ENCODE measurements at places on chromosomes 7 and 10. TPM values are rescaled to one million over a fixed set of nuclear protein-coding genes. Genes with fewer than 3 reads are reported as not detected.

MYOF gene
- 243 TPM for total RNA-seq

- DNase-seq: no peak
Measured at GRCh38 chr7:45888185-45888992, at the start of gene IGFBP1. Gene IGFBP1, plus strand, starts transcription at chr7:45888488. Its CDS starts 165 bp downstream, at chr7:45888653.

DNA sequence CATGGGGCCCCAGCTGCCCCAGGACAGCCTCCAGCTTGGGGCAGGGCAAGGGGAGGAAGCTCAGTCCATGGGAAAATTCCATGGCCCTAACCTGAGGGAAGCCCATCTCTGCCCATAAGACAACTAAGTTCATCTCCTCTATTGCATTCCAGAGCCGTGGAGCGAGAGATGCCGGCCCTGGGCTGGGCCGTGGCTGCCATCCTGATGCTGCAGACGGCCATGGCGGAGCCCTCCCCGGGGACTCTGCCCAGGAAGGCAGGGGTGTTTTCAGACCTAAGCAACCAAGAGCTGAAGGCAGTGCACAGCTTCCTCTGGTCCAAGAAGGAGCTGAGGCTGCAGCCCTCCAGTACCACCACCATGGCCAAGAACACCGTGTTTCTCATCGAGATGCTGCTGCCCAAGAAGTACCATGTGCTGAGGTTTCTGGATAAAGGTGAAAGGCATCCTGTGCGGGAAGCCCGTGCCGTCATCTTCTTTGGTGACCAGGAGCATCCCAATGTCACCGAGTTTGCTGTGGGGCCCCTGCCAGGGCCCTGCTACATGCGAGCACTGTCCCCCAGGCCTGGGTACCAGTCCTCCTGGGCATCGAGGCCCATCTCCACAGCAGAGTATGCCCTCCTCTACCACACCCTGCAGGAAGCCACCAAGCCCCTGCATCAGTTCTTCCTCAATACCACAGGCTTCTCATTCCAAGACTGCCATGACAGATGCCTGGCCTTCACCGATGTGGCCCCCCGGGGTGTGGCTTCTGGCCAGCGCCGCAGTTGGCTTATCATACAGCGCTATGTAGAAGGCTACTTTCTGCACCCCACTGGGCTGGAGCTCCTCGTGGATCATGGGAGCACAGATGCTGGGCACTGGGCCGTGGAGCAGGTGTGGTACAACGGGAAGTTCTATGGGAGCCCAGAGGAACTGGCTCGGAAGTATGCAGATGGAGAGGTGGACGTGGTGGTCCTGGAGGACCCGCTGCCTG is 4.3 kb downstream of the AOC1 start:
- DNase-seq: no peak

DNA sequence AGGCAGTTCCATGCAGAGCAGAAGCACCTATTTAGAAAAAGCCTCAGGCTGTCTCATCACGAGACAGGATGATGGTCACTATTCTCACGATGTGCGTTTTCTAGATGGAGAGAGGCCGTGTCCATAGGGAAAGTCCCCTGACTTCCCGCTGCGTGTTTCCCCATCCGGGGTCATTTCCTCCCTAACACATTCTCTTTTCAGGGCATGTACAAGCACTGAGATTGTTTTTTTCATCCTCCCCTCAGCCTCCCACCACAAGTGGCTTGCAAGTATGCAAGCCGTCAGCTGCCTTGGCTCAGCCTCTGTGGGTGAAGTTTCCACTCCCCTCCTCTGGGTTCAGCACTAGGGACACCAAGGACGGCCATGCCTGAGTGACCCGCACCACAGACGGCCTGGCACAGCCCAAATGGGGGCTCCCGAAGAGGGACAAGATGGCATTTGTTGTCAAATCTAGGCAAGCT is 2.7 kb upstream of the CALML5 start:
- DNase-seq: no peak

- DNase-seq: no peak
Measured at GRCh38 chr10:126059076-126059826, 162.9 kb downstream of the FANK1 start.

PPP1R3A gene
- total RNA-seq: not detected

- DNase-seq: no peak
Measured at GRCh38 chr7:116499168-116500077, at the start of gene CAV2. Gene CAV2, plus strand, starts transcription at chr7:116499738. Its CDS starts 44 bp downstream, at chr7:116499782.

- no peak for DNase-seq
Measured at GRCh38 chr10:15163253-15163828, 5.2 kb downstream of the NMT2 start.

DNA sequence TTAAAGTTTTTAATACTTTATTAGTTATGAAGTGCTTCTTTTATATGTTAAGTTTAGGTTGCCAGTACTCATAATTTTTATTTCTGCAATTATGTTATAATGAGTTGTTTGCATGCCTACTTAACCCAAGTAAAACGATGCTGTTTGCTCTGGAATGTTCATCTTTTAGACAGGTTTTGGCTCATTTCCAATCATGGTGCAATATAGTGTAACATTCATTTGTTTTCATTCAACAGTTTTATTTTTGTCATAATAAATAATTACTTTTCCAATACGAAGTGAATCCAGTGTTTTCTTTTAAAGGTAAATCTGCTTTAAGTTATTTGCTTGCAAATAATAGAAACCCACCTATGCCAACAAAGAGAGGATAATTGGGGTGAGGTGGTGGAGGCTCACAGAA is 22.1 kb downstream of the ARL5B start:
- DNase-seq: no peak

- no peak for DNase-seq
Measured at GRCh38 chr10:132839061-132839460, 53.1 kb upstream of the NKX6-2 start.

- no peak for DNase-seq
Measured at GRCh38 chr10:70437721-70438120, 3.8 kb downstream of the NODAL start.

- DNase-seq: no peak
Measured at GRCh38 chr10:78291722-78292121, 258.1 kb downstream of the RPS24 start.

DNA sequence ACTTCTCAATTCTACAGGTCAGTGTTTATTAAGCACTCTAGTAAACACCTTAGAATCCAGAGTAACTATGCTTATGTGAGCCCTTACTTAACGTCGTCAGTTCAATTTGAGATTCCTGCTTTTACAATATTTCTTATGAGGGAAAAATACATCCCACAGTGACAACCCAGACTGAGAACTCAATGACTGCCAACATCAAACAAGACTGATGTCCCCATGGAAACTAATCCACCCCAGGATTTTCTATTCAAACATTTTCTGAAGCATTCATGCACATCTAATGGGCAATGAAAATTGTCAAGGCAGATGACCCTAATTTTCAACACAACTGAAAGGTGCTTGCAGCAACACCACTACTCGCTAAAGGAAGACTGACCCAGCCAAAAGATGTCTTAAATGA is 67.0 kb downstream of the ATE1 start:
- DNase-seq: no peak

CNTNAP2 gene
- not detected for total RNA-seq

MMP21 gene
- total RNA-seq: 0.07 TPM

WEE2 gene
- not detected for total RNA-seq

- no peak for DNase-seq
Measured at GRCh38 chr10:122713091-122713885, 13.6 kb upstream of the C10orf120 start.

- DNase-seq: no peak
Measured at GRCh38 chr10:105138358-105138757, 497.3 kb downstream of the SORCS3 start.

SMARCD3 gene
- total RNA-seq: 3.8 TPM

GRCh38 chr10:61465171-61465496 is 12.0 kb upstream of the TMEM26 start:
- no peak for DNase-seq

DNA sequence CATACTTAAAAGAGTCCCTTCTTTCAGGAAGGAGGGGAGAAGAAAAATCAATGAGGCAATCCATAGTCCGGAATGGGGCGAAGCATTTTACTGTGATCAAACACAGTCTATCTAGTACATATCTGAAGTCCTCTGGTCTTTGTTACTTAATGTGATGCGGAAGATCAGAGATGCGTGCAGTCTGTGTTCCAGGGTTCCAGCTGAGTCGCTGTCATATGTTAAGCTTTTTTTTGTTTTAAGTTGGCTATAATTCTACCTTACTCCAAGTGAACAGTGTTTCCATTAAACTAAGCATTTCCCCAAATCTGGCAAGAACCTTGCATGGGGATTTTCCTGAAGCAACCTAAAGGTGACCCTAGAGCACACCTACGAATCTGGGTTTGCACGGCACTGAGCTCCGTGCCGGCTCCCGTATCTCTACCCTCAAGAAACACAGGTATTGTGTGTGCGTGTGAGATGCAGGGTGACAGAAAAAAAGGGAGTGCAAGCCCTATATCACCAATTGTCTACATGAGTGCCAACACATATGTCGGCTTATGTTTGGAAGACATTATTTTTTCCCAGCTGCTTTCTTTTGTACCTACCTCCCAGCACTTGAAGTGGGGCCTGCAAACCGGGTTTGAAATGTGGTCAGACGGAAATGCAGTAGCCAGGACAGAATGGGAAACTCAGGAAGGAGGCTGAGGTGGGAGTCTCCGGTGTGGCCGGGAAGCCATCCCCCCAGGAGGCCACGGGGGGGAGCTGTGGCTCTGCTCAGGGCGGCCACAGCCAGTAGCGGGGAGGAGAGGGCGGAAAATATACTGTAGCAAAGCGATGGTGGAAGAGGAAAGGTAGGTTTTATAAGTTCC is 435.8 kb upstream of the MGMT start:
- DNase-seq: no peak

GRCh38 chr10:34348021-34348420 is 467.1 kb downstream of the PARD3 start:
- DNase-seq: no peak

DNA sequence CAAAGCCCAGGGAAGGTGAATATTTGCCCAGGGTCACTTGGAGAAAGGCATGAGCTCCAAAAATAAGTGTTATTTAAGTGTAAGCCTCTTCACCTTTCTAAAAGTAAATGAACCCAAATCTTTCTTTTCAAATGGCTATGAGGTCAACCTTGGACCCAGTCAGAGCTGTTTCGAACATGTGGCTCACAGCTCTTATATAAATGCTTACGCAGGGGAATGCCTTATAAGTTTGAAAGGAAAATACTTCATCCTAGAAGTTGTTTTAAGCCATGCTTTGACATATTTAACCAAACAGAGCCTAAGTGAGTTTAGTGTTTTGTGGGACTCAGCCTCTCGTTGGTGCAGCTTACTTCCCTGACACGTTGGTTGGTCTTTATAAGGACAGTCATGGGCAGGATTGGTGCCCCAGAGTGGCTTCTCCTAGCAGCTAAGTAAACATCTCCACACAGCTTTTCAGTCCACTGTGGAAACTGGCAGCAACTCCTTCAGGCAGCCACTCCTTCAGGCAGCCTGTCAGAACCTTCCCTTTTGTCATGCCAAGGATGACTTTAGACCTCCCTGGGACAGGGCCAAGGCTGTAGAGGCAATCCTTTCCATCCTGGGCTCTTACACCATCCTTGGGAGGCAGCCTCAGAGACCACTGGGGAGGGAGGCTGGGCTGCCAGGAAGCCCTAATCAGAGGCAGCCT is 43.6 kb downstream of the MINDY4 start:
- no peak for DNase-seq

DNA sequence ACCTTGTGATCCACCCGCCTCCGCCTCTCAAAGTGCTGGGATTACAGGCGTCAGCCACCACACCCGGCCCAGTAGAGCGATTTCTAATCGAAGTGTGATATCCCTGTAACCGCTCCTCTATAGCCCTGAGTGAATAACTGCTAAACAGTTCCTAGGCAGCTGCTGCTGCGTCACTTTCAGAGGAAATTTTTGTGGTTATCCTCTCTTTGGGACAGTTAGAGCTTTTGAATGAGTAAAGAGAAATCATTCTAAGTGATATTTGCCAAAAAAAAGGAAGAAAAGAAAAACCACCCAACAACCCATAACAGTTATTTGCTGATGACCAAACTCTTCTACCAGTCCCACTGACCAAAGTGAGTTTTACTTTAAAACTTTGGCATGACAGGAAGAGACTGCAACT is 59.9 kb downstream of the MKX start:
- DNase-seq: no peak

- peak; percentile 79 for DNase-seq
Measured at GRCh38 chr7:90211391-90212148, at the start of gene STEAP2. Gene STEAP2, plus strand, starts transcription at chr7:90211740. Its CDS starts 13,343 bp downstream, at chr7:90225083.

LAMB1 gene
- total RNA-seq: 685 TPM

SFRP5 gene
- total RNA-seq: not detected

- no peak for DNase-seq
Measured at GRCh38 chr10:116170815-116171250, 102.2 kb downstream of the GFRA1 start.

DNA sequence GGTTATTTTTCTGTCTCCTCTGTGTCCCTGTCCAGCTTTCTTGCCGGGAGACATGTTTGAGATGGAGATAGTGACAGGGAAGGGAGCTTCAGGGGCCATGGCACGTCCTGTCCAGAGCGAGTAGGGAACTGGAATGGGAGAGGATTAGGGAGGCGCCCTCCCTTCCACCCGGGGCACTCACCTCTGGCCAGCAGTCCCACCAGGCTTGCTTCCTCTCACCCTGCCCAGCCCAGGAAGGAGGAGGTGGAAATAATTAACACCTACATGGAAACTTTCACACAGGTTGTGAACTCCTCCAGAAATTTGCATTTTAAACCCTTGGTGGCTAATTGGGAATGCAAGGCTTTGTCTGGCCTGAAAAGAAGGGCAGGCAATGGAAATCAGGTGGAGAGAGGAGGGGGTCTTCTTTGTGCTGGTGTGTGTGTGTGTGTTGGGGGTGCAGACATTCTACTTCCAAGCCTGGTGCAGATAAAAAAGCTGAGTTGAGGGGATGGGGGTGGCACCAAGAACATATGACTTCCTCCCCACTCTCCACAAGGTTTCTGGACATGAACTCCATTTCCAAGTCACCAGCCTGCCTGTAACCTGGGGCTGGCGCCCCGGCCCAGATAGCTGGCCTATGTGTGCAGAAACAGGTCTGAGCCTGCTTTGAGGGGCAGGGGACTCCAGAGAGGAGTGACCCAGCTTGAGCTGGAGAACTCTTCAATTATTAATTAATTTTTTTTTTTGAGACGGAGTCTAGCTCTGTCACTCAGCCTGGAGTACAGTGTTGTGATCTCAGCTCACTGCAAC is 199.4 kb downstream of the CYP26A1 start:
- no peak for DNase-seq

- no peak for DNase-seq
Measured at GRCh38 chr10:52752801-52753445, 19.7 kb downstream of the MBL2 start.

DNA sequence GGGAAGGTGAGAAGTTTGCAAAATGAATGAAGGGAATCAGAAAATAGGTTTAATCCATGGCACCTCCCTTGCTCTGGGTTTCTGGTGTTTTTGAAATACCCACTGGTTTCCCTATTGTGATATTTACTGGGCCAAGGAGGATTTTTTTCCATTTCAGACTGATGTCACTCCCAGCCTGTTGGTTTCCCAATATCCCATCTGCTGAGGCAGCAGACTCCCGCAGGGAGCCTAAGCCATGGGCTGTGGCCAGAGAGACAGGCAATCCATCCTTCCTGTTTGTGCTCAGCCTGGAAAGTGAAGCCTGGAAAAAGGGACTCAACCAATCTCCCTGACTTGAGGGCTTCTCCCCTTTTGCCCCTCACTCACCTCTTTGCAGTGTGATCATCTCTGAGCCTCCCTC is 22.8 kb downstream of the FAM107B start:
- DNase-seq: no peak

INHBA gene
- 2.4 TPM for total RNA-seq
